HAP-1 (cell line): ENCODE measurements at places on chromosomes 11 and 22.

- DNase-seq: peak; percentile 23
These were observed 84.6 kb upstream of the NNMT start for GRCh38 chr11:114211444-114212121.

- DNase-seq: no peak
These were observed 86.6 kb downstream of the MAML2 start for GRCh38 chr11:96256215-96257011.

DNA sequence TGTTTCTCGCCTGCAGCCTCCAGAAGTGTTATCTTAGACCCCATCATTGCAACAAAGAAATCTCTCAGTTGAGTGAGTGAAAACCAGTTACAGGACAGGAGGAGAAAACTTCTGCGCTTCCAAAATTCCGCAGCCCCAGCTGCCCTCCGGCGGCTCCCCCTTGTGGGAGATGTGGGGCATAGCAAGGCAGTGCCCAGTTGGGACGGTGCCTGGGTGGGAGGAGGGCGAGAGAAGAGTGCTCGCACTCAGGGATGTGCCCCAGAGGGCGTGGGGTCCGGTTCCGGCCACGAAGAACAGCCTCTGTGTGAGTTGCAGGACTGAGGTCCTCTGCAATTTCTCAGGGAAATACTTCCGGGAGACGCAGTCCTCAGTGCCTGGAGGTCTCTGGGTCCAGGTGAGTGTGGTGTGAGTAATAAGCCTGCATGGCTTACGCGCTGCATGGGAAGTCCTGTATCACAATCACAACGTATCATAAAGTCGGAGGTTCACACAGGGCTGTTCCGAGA lies 87.0 kb upstream of the BLID start:
- peak; percentile 72 for DNase-seq

DNA sequence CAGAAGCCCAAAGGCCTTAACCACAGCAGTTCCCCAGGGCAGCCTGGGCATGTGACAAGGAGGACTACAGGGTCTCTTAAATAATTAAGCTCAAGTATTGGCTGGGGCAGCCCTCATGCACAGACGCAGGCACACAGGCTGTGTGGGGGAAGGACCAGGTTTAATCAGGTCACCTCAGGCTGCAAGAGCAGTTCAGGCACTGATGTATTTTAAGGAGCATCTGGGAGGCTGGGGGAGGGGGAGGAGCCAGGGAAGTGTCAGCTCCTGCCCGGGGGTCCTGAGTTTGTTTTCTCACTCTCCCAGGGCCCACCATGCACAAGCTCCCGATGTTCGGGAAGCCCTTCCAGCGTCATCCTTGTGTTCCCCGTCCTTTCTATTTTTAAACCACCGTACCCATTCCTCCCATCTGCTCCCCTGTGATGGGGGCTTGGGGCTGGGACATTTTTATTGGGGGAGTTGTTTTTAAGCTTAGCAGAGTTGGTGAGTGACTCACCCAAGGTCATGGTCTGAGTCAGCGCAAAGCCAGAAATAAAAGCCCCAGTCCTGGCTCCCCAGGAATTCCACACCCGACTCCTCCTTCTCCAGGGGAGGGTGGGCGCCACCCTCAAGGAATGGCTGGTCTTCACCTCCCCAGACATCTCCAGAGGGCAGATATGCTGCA lies 2.4 kb downstream of the CSDC2 start:
- no peak for DNase-seq

DNA sequence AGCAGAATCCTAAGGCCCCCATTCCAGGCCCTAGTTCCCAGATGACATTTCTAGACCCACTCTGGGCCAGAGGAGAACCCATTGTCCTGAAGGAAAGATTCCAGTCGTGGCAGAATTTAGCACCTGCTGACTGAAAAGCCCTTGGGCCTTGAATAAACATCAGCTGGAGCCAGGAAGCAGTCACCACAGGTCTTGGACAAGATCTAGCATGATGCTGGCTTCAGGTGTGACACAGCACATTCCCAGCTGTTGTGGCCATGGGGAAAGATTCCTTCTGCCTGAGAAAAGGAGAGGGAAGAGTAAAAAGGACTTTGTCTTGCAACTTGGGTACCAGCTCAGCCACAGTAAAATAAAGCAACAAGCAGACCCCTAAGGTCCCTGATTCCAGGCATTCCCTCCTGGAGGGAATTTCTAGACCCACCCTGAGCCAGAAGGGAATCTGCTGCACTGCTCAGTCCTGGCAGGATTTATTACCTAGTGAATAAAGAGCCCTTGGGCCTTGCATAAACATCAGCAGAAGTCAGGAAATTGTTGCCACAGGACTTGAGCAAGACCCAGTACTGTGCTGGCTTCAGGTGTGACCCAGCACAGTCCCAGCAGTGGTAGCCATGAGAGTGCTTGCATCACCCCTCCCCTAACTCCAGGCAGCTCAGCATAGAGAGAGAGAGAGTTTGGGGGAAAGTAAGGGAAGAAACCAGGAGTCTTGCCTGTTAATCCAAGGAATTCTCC lies 42.5 kb upstream of the PAMR1 start:
- DNase-seq: no peak
